ENCODE measurements at places on chromosomes 13 and 19.

DNA sequence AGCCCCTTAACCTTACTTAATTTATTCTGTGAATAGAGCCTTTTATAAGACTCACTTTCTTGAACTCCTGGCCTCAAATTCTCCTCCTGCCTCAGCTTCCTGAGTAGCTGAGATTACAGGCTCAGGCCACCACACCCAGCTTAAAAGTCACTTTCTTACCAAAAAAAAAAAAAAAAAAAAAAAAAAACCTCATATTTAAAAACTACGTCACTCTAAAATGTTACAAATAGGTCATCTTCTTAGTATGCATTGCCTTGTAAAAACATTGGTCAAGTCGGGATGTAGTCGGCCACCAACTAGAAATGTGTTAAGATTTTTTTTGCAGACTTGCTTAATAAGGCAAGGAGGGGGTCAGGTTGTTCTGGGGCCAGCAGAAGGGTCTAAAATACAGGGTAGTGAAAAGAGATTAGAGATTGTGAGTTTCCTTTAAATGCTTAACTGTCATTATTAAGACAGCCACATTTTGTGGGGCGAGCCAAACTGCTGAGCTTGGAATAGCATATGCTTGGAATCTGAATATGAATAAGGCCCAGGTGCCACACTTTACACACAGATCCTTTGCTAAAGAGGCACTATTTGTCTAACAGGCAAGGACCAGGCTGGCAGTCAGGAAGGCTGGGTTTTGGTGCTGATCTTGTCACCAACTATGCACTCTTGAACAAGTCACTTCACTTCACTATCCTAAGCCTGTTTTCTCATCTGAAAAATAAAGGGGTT lies 16.5 kb upstream of the IL17D start:
- DNase-seq = no peak

- peak; percentile 49 for DNase-seq
Observed at GRCh38 chr19:15252398-15253018, 20.3 kb upstream of the EPHX3 start.

- DNase-seq = no peak
Observed at GRCh38 chr19:47232422-47233211, 1.6 kb upstream of the BBC3 start.

- DNase-seq = no peak
Observed at GRCh38 chr13:97640268-97640667, 206.3 kb downstream of the RAP2A start.

DNA sequence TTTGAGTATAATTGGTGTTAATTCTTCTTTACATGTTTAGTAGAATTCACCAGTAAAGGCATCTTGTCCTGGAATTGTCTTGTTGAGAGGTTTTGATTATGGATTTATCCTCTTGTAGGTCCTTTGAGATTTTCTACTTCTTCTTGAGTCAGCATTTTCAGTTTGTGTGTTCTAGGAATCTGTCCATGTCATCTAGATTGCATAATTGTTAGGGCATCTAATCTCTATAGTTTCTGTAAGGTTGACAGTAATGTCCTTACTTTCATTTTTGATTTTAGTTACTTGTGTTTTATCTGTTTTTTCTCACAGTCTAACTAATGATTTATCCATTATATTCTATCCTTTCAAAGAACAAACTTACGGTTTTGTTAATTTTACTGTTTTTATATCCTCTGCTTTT lies 492.0 kb downstream of the FGF9 start:
- DNase-seq = no peak

GRCh38 chr13:23273498-23273897 lies 92.7 kb downstream of the SGCG start:
- DNase-seq = no peak

GRCh38 chr13:39349391-39349960 lies 253.5 kb downstream of the LHFPL6 start:
- DNase-seq = no peak

DNA sequence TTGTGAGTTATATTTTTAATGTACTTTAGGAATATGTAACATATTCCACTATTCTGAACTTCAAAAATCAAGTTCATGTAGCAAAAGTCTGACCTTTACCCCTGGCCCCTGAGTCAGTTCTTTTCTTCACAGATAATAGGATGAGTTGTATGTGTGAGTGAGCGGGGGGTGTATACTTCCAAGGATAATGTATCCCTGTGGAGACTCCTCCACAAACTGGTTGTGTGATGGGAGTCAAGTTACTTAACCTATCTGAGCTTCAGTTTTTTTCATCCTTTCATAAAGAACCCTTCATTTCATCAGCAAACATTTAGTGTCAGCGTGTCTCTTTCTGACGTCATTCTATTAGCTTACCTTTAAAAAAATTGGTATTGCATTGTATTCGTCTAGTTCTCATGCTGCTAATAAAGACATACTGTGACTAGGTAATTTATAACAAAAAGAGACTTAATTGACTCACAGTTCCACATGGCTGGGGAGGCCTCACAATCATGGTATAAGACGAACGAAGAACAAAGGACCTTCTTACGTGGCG lies 288.1 kb upstream of the GPC6 start:
- DNase-seq = no peak

GRCh38 chr19:49908480-49909420 lies 12.1 kb upstream of the IL4I1 start:
- no peak for DNase-seq

GRCh38 chr13:113796211-113796963 lies 37.4 kb downstream of the TMEM255B start:
- DNase-seq = no peak

DNA sequence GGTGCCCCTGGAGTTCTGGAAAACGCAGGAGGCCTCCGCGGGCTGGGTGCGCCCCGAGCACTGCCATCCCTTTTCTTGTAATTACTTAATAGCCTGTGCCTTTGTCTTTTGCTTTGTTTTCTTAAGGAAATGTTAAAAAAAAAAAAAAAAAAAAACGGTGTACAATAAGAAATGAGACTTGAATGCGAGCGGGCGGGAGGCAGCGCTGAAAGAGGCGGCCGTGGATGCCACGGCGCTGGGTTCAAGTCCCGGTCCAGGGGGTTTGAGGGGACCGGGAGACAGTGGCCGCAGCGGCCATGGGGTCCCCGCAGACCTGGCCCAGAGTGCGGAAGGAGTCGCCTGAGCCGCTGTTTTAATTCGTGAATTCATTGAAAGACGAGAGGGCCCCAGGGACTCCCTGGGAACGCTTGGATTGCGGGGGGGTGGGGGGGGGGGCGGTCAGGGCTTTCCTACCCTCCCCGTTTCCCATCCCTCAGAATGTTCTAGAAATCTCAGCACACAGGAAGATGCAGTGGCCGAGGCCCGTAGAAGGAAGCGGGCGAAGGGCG lies 349.2 kb upstream of the ARGLU1 start:
- no peak for DNase-seq

GRCh38 chr13:30370916-30371521 lies 51.3 kb upstream of the UBE2L5 start:
- DNase-seq = no peak

DNA sequence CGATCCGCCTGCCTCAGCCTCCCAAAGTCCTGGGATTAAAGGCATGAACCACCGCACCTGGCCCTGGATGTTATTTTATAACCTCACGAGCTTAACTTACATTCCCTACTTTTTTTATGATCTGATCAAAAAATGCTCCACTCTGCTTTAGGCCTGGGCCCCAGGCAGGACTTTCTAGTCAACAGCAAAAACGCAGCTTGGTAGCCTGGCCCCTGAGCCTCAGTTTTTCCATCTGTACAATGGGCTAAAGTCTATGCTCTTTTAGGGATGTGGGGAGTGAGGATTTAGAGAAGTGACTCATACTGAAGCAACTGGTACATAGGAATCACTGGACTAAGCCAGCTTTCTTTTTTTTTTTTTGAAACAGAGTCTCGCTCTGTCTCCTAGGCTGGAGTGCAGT lies 11.9 kb upstream of the PIK3R2 start:
- DNase-seq = no peak

DNA sequence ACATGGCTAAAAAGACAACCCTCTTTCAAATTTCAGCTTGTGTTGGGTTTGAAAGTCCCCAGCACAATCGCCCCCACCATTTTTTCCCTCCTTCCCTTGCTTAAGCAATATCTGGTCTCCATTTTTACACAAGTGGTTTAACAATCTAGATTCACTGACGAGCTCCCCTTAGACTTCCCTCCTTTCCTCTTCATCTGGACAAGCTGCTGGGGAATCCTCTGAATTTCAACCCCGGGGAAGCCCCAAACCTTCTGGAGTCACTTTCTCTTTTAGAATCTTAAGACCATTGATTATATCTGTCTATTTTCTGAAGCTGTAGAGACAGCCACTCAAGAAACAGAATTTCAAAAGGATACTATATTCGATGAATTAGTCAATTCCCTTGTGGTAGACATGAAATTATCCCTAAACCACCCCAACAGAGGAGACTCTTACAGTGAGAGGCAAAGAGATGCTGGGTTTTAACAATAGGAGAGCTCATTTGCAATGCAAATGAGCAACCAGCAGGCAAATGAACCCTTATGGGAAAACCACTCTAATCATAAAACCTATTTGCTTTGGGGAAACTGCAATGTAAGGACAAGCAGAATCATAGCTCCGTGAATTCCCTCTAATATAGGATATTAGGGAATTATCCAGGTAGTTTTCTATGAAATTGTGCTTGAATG lies 78.9 kb downstream of the TEX26 start:
- DNase-seq = no peak

- DNase-seq = no peak
Observed at GRCh38 chr13:113421673-113422270, 31.5 kb downstream of the ADPRHL1 start.

GRCh38 chr13:91157273-91158016 lies 190.0 kb upstream of the MIR17HG start:
- no peak for DNase-seq

DNA sequence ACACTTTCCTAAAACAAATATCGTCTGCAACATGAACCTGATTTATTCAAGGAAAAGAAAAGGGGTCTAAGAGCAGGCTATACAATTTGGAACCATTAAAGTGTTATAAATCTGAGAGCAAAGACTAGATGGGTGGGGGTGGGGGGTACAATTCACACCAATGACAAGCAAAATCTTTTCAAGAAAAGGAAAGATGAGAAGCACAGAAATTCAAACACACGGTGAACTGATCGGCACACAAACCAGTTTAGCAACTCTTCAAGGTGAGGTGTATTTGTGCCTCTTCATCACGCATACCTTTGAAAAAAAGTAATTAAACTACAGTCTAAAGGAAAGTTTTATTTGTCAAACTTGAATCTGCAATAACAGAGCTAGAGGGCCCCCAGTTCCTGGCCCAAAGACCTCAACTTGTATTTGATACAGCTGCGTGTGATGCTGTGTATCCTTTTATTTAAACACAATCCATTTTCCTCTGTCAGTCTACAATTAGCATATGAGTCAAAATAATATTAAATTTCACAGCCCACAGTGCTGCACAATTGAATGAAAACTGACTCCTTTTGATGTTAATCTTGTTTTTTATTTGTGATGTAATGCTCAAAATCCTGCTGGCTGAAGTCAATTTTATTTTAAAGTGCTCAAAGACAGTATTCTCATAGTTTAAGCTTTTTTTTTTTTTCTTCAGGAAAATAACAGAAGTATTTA lies 14.2 kb downstream of the EFNB2 start:
- DNase-seq = no peak

- DNase-seq = peak; percentile 56
Observed at GRCh38 chr13:37618554-37618953, 20.0 kb upstream of the POSTN start.

- no peak for DNase-seq
Observed at GRCh38 chr13:29978211-29978610, 127.8 kb upstream of the UBL3 start.

DNA sequence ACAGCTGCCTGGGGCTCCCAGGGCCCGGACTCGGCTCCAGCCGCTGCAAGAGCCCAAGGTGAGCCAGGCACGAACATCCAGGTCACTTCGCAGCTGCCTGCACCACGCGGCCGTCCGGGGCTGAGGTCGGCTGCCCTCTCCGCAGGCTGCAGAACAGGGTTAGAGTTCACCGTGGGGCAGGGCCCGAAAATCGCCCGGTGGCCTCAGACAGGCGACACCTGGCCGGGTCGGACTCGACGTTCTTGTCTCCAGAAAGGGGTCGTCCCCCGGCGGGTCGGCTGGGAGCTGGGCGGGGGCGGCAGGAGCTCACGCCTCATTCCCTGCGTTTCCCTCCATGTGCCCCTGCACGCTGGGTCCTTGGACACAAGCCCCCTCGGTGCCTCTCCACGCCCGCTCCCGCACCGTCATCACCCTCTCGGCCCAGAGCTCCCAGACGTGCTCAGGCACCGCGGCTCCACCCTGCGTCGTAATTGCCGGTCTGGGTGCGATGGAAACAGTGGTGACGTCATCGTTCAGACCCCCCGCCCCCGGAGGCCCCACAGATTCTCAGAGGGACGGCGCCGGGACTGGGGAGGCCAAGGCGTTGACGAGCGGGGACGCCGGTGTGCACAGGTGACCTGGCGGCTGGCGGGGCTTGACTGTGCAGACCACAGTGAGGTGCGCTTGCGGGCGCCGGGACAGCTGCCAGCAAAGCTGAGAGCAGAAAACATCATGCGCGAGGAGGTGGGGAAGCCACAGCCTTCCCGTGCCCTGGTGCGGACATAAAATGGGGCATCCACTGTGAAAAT lies 4.0 kb upstream of the GRIN3B start:
- no peak for DNase-seq

DNA sequence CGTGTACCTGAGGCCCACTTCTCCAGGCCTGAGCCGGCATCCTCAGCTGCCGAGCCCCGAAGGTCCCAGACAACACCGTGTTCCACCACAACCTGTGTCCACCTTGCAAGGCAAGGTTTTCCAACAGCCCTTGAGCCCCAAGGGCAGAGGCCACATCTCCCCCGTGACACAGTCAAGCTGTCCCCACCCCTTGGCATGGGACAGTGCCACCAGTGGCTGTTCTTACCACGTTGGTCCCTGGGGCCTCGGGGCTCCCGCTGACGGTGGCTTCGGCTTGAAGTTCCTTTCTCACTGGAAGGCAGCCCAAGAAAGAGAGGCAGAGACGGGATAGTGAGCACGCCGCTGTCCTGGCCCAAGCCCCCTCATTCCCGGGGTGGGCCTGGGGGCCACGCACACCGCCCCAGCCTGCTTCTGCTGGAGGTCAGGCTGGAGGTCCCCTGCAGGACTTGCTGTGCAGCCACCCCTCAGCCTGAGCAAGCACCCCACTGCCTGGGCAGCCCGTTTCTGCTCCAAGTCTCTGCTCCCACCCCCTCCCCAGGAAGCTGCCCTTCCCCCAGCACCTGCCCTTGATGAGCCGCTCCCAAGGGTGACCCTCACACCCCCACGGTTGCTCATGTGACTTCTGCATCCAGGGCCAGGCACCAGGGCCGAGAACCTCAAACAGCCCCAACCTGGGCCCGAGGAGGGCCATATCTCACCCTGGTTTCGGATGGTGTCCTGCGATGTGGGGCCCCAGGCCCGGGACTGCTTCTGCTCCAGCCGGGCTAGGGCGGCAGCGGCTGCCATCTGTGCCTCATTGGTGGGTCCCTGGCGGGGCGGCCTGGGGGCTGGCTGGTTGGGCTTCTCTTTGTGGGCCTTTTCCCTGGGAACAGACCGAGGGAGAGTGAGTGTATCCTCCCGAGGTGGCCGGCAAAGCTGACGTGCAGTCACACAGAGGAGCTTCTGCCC lies 4.1 kb downstream of the UBXN6 start:
- no peak for DNase-seq

- DNase-seq = peak; percentile 68
Observed at GRCh38 chr13:114248011-114248410, 13.3 kb downstream of the CDC16 start.
